ENCODE measurements at places on chromosomes 2 and 18. TPM values are rescaled to one million over a fixed set of nuclear protein-coding genes. Genes with fewer than 3 reads are reported as not detected.

Gene ARHGAP28
- 1.5 TPM for total RNA-seq

Gene STK36
- total RNA-seq: 6.9 TPM

Gene REG3A
- total RNA-seq: not detected

Gene SCN2A
- total RNA-seq: under 0.01 TPM

Gene PPP1R7
- total RNA-seq: 57.7 TPM

Gene ZNF532
- total RNA-seq: 26.4 TPM

Gene EHD3
- 6.7 TPM for total RNA-seq

Gene C2orf15
- 0.22 TPM for total RNA-seq

Gene MAP2
- 0.79 TPM for total RNA-seq

Gene CCDC121
- total RNA-seq: 2.6 TPM

Gene AGXT
- not detected for total RNA-seq

Gene CRACDL
- 2.2 TPM for total RNA-seq

Gene FTCDNL1
- total RNA-seq: 0.40 TPM

Gene KIF3C
- total RNA-seq: 10.5 TPM

Gene MOGAT1
- not detected for total RNA-seq

Gene MEP1B
- total RNA-seq: not detected

Gene RAB6C
- under 0.01 TPM for total RNA-seq

Gene PLEKHH2
- total RNA-seq: not detected

Gene SCN3A
- 33.1 TPM for total RNA-seq

Gene DSC3
- total RNA-seq: under 0.01 TPM

Gene EML6
- 0.20 TPM for total RNA-seq

Gene SCTR
- not detected for total RNA-seq

Gene OXER1
- not detected for total RNA-seq

Gene HEATR5B
- total RNA-seq: 20.9 TPM

Gene CHST10
- 6.5 TPM for total RNA-seq

Gene AQP12B
- not detected for total RNA-seq

Gene ALPG
- total RNA-seq: not detected

Gene IFIH1
- 6.3 TPM for total RNA-seq

Gene LONRF2
- total RNA-seq: not detected

Gene FER1L5
- total RNA-seq: not detected

Gene CFAP210
- total RNA-seq: not detected

Gene CDH7
- under 0.01 TPM for total RNA-seq

Gene RPRD1A
- 32.3 TPM for total RNA-seq

Gene NT5DC4
- total RNA-seq: not detected

Gene NTSR2
- total RNA-seq: not detected

Gene CCDC68
- 0.65 TPM for total RNA-seq

Gene CNTNAP5
- total RNA-seq: not detected

Gene CHRND
- not detected for total RNA-seq

Gene ASAP2
- 26.2 TPM for total RNA-seq

Gene L3MBTL4
- 2.8 TPM for total RNA-seq

Gene DAPL1
- not detected for total RNA-seq
